ENCODE measurements at places on chromosomes 11 and 22.

GRCh38 chr11:64998690-64999431, 2.1 kb upstream of the BATF2 start:
- DNase-seq: no peak

DNA sequence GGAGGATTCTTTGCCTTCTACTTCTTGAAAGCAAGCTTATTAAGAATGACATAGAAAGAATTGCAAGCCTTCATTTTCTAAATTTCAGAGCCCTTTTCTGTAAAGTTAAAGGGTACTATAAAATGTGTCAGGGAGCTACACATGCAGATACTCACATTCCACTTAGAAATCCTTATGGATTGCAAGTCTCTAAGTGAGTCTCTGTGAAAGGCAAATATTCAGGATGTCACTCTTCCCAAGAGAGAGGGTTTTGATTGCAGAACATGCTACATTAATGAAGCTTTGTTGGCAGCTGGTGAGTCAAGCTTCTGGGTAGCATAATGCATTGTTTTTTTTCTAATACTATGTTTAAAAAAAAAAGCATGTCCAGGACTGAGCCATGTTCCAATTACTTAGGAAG, 369.2 kb downstream of the DCDC1 start:
- DNase-seq: no peak

DNA sequence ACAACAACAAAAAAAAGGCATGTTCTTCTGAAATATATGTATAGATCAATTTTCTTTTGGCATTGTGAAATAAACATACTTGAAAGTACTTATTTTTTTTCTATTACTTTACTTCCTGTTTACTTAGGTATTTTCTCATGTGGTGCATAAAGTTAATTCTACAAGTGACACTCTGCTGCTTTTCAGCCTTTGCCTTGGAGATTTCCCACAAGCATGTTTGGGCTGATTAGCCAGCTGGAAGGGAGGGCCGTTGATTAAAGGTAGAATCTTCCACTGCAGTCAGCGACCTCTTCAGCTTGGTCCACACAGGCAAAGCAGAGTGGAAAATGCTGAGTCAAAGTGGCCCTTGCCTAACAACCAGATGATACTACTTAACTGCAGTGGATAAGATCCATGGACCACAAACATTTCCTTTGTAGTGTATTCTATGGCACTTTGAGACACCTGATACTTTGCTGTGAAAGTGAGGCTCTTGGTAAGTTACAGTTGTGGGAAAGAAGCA, 176.0 kb downstream of the ARHGAP42 start:
- DNase-seq: no peak

DNA sequence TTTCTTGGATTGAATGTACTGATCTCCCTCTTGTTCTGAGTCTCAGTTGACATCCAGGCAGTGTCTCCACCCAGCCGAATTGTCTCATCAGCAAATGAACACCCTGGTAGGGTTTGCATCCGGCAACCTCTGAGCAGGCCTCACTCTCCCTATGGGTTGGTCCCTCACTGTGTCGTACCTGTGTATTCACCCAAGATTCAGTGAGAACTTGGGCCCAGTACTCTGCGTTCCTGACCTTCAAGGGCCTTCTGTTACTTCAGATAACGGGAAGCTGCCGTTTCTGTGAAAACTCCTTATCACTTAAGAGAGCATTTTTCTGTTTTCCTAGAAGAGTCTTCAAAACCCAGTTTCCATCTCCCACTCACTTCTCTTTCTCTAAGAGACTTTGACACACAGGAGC, 915.6 kb downstream of the TBC1D22A start:
- no peak for DNase-seq

- no peak for DNase-seq
These were observed 785 bp upstream of the EFCAB6 start for GRCh38 chr22:43812890-43813289.

Measured in thoracic aorta (tissue), 2 donors.